ENCODE measurements at places on chromosomes 4 and X.

DNA sequence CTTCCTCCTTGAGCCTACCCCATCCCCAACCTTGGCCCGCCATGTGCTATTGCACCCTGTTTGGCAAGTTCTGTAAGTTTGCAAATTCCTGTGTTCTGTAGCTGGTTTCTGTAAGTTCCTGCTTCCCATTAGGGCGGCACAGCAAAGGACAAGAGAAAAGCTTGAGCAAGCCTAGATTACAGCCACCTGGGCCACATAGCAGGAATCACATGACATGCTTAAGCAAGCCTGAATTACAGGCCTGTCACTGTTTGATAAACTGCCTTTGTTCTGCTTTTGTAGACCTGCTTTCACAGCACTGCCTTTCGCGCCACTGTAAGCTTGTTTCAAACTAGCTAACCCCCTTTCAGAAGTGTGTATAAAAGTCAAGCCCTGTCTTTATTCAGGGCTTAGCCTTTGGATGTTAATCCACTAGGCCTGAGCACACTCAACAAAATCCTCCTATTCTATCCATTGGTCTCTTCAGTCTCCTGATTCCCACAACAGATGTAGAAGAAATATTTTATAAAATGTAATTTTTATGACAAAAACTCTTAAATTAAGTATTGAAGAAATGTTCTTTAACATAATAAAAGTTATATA is 906.8 kb upstream of the NDST4 start:
- DNase-seq, result no peak

DNA sequence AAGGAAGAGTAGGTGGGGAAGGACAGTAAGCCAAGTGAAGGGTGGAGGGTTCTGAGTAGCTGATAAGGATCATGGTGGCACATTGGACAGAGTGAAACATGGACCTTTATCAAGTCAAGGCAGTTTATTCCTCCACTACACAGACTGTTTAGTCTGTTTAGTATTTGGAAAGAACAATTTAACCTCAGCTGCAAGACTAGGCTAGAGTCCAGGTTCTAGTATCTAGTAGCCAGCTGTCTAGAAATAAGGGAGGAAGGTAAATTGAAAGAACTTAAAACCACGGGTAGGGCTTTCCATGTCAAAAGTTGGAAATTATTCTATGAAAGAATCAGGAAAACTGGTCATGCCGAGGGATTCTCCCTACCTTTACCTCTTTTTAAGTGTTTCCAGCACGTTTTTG is 140.1 kb upstream of the MED14 start:
- no peak for DNase-seq

- no peak for DNase-seq
Measured at GRCh38 chr4:183657564-183657963, 1.4 kb downstream of the RWDD4 start.

GRCh38 chrX:96684339-96685209 is at the start of gene DIAPH2:
DIAPH2 (plus strand) TSS chrX:96684842.
- peak; percentile 31 for DNase-seq

- DNase-seq, result no peak
Measured at GRCh38 chrX:23381099-23382087, 46.7 kb downstream of the PTCHD1 start.

Measured in stimulated activated CD8-positive, alpha-beta memory T cell treated with anti-CD3 and anti-CD28 coated beads, Interleukin-4, amount 100 ng/mL, for 4 hours (primary cell).